Kidney epithelial cell (primary cell): ENCODE measurements at places on chromosomes 11 and 22.

DNA sequence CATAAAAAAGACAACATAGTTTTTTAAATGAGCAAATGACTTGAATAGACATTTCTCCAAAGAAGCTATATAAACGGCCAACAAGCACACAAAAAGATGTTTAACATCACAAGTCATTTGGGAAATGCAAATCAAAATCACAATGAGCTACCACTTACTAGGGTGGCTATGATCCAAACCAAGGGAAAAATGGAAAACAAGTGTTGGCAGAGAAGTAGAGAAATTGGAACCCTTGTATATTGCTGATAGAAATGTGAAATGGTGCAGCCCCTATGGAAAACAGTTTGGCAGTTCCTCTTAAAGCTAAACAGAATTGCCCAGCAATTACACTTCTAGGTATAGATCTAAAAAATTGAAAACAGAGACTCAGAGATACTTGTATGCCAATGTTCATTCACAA, 29.0 kb downstream of the PAMR1 start:
- DNase-seq: no peak

DNA sequence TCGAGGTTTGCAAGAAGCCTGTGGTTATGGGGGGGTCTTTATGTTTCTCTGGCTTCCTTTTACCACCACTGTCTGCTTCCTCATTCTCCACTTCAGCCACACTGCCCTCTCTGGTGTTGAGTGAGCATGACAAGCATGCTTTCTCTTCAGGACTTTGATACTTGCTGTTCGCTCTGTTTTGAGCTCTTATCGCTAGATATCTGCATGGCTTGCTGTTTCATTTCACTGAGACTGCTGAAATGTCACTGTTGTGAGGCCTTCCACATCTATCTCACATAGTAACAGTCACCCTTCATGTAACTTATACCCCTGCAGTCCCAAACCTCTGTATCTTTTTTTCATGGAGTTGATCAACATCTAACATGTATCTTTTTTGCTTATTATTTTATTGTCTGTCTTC, 59.8 kb downstream of the TMEM135 start:
- no peak for DNase-seq

GRCh38 chr11:45448561-45448960, 162.4 kb upstream of the SYT13 start:
- DNase-seq: no peak

- no peak for DNase-seq
Observed at GRCh38 chr11:126102436-126102981, 39.8 kb upstream of the CDON start.

GRCh38 chr22:37476389-37477329, 9.5 kb downstream of the MFNG start:
- DNase-seq: no peak

- DNase-seq: no peak
Observed at GRCh38 chr11:2276280-2277007, 6.1 kb upstream of the ASCL2 start.
